ENCODE measurements at places on chromosomes 5 and 9.

- no peak for DNase-seq
These were observed 19.9 kb upstream of the CPEB4 start for GRCh38 chr5:173868096-173868880.

DNA sequence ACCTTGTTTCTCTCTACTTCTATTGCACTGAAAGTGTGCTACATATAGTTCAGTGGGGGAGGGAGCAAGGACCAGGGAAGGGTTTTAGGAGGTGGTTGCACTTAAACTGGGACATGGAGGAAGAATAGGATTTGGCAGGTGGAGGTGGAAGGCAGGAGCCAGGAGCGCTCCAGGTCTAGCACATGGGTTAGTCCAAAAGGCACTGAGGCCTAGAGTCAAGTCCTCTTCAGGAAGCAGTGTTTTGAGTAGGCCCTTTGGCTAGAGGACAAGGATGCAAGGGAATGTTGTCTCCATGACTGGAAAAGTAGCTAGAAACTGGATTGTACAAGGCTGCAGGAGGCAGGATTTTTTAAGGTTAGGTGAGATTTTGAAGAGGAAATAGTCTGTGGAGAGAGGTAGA, 31.5 kb downstream of the AOPEP start:
- DNase-seq: no peak

GRCh38 chr9:18429070-18429469, 44.9 kb upstream of the ADAMTSL1 start:
- no peak for DNase-seq

GRCh38 chr5:138330813-138331448, 673 bp downstream of the CDC25C start:
- no peak for DNase-seq

GRCh38 chr5:168334695-168335094, 43.2 kb downstream of the WWC1 start:
- DNase-seq: peak; percentile 92

- no peak for DNase-seq
These were observed 165.7 kb downstream of the KCTD16 start for GRCh38 chr5:144336191-144336961.

DNA sequence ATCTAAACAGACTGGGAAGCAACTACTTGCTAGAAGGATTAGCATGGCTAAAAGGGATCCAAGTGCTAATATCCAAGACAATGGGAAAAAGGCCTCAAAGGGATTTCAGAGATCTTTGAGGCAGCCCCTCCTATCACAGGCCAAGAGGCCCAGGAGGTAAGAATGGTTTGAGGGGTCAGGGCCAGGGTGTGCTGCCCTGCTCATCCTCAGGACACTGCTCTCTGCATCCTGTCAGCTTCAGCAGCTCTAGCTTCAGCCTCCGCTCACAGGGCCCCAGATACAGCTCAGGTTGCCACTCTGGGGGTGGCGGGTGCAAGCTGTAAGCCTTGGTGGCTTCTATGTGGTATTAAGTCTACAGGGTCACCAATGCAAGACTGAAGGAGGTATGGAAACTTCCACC, 278.7 kb downstream of the PARP8 start:
- no peak for DNase-seq

- no peak for DNase-seq
These were observed 18.8 kb downstream of the IL4 start for GRCh38 chr5:132692632-132692967.

DNA sequence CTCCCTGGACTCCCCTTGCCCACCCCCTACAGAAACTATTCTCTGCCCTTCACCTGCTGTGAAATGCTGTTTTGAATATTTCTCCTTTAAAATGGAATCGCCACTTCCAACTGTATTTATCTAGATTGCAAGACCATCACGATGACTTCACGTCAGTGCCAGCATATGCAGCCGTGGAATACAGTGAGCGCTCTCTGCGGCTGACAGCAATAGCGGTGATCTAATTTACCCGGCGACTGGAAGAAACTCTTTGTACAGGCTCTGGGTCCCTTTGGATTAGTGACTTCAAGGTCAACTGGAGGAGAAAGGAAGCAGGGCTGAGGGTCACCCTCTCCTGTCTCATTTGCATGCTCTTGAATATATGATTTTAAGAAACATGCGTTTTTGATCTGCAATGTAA, 192.0 kb downstream of the IRX1 start:
- DNase-seq: no peak

GRCh38 chr5:166963596-166963995, 1327.8 kb upstream of the WWC1 start:
- no peak for DNase-seq

GRCh38 chr9:129254566-129255287, 76.7 kb upstream of the IER5L start:
- DNase-seq: no peak

- DNase-seq: peak; percentile 50
These were observed 84.2 kb downstream of the MUSK start for GRCh38 chr9:110752766-110753165.

DNA sequence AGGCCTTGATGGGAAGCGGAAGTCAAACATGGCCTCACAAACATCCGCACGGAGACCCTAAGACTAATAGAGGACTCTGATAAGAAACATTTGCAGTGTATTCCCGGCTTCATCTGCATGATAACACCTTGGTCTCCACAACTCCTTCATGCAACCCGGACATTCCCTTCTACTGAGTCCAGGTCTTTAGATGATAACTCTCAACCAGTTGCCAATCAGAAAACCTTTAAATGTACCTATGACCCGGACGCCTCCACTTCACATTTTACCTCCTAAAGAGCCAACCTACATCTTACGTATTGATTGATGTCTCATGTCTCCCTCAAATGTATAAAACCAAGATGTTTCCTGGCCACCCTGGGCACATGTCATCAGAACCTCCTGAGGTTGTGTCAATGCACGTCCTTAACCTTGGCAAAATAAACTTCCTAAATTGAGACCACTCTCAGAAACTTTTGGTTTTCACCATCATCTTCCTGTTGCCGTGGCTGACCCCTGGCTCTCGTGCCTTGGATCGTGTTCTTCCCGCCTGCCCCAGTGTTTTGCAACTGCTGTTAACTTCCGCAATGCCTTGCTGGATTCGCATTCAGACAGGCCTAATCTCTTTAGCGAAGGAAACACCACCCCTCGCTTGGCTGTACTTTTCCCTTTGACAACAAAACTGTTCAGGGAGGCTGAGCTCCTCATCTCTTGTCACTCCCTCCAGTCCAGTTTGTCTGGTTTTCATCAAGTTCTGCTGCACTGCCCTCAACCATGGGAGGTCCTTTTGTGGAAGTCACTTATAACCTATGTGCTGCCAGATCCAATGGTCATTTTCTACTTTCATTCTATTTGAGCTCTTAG, 1.1 kb upstream of the DAP start:
- DNase-seq: no peak

DNA sequence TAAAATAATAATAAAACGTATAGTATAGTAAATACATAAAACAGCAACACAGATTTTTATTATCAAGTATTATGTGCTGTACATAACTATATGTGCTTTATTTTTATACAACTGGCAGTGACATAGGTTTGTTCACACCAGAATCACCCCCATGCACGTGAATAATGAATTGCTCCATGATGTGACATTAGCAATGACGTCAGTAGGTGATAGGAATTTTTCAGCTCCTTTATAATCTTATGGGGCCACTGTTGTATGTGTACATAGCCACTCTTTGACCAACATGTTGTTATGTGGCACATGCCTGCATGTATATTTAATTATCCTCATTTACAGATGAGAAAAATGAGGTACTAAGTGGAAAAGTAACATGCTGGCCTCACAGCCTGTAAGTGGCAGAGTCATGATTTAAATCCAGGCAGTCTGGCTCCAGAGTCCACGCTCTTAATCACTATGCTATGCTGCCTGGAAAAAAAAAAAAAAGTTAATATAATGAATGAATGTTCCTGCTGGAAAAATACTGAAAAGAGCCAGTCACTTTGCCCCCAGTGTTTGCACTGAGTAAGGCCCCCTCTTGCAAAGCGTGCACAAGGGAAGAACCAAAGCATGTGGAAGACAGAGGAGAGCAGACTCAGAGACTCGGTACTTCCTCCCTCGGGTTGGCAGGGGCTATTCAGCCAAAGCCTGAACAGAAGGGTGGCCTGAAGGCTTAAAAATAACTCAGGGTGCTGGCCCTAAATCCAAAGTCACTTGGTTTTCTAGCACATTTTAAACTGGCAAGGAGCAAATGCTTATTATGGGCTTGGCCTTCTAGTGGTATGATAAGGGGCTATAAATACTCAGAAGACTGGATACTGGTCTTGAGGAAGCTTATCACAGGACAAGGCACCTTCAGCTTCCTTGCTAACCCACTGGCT, 206.8 kb downstream of the GLIS3 start:
- DNase-seq: no peak

DNA sequence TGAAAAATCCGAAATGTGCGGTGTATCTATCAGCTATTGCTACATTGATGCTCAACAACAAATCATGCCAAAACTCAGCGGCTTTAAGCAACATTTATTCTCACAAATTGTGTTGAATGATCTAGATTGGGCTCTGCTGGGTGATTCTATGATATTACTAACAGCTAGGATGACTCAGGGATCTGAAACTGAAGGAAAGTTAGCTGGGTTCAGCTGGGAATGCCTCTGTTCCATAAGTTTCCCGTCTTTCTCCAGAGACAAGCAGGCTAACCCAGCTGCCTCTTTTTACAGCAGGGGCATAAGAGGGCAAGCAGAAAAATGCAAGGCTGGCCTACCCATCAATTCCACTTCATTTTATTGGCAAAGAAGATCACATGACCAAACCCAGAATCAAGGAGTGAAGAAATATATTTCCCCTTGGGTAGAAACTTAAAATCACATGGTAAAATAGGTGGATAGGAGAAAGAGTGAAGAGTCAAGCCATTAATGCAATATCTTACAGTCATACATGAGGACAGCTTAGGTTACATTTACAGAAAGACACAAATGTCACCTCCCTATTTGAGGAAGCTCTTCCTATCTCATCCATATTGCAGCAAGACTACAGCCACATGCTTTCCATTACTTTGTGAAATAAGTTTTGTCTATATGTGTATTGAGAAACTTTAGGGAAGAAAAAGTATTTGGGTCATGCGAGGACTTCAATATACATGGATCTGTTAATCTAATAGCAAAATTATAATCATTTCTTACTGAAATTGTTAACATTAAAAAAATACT, 30.8 kb downstream of the IL7R start:
- no peak for DNase-seq

GRCh38 chr9:28967226-28967625, 1393.9 kb upstream of the C9orf72 start:
- no peak for DNase-seq

GRCh38 chr5:104977529-104977928, 1414.9 kb upstream of the NUDT12 start:
- DNase-seq: no peak

DNA sequence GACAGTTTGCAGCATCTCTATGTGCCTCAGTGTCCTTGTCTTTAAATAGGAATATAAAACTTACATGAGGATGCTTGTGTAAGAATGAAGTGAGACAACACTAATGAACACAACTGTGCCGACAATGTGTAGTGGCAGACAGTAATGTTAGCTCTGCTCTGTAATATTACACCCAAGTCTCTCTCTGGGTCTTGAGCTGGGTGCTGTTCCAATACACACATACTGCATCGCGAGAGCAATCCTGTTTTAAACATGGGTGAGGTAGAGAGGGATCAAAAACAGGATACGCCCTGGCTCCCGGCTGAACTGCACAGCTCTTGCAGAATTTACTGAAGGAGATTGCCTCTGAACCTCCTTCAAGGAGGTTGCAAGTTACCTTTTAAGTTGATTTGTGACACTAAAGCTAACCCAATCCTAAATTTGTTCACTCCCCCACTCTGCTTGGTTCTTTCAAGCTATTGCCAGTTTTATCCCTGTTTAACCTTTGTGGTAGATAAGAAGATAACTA, 155.2 kb upstream of the ISL1 start:
- no peak for DNase-seq

- no peak for DNase-seq
These were observed 9.4 kb upstream of the SPATA31D1 start for GRCh38 chr9:81979196-81979595.

- DNase-seq: no peak
These were observed 126.3 kb downstream of the TRIO start for GRCh38 chr5:14269395-14269794.

DNA sequence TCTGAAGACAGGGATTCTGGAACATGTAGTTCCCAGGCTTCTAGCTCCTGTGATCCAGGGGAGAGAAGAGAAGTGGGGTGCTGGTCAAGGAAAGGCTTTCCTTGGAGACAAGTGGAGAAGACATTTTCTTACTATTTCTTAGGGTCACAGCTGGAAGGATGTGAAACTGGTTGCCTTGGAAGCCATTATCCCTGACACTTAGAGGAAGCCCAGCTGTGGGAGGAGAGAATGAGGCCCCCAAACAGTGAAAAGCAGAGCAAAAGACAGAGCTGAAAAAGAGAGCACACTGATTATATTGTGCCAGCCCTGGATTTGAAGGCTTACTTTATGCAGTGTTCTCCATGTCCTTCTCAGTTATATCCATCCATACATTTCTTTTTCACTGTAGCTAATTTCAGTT, 17.5 kb upstream of the SHB start:
- no peak for DNase-seq

DNA sequence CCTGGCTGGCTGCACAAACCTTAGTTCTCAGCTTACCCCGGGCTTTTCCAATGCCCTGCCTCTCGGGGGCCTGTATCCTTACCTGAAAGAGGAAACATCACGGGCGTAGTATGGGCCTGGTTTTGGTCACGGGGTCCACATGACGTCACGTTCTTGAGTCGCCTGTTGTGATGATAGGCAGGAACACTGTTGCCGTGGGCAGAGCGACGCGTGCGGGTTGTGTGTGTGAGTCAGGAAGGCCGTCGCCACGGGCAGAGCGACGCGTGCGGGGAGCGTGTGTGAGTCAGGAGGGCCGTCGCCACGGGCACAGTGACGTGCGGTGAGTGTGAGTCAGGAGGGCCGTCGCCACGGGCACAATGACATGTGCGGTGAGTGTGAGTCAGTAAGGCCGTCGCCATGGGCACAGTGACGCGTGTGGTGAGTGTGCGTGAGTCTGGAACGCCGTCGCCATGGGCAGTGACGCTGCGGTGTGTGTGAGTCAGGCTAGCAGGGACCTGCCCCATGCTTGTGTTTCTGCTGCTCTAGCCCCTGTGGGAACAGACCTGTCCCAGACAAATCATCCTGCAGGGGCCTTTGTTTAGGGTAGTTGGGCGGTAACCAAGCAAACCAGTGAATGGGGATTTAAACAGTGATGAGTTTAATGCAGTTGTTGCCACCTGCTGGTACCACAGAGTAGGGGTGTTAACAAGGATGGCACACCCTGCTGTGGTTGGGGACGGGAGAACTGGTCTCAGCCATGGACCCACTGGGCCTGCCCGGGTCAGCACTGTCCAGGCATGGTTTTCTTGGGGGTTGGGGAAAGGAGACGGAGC, 19.8 kb downstream of the TRIP13 start:
- peak; percentile 99 for DNase-seq

DNA sequence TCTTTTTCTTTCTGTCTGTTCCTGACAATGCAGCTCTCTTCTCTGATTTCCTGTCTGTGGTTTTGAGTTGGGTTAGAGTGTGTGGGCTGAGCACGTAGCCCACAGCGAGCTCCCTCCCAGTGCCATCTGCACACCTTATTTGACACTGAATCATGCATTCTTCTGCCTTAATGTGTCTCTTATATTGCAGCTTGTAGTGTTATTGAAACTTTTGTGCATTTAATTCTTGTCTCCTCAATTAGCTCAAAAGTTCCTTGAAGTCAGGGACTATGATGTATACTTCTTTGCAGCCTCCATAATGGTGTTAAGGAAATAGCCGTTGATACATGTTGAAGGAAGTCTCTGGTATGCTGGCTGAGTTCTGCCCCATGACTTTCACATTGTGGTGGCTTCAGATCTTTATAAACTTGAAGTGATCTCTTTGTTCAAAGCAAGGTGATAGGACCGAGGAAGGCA, 576.2 kb upstream of the CLINT1 start:
- DNase-seq: no peak

- DNase-seq: no peak
These were observed 294.0 kb upstream of the SMARCA2 start for GRCh38 chr9:1721196-1721595.
